HT1080 (cell line): ENCODE measurements at places on chromosomes 7 and 10. TPM values are rescaled to one million over a fixed set of nuclear protein-coding genes. Genes with fewer than 3 reads are reported as not detected.

The CNPY1 gene
- total RNA-seq: not detected in 2 replicates

The URGCP gene
- total RNA-seq: 18.7 and 20.6 TPM in 2 replicates

DNA sequence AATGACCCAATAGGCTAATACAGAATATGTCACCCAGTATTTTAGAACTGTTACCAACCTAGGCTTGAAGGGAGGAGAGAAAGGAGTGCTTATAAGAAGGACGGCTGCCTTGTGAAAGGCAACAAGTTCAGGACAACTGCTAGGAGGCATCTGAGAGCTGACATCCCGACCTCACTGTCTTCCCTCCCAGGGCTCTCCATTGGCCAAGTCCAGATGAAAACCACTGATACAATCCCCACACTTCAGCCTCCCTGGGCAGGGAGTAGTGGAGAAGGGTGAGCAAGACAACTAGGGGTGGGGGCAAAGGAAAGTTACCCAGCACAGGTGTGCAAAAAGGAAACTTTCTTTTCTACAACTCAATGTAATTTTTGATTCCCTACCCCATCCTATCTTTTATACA is 29.5 kb upstream of the TMEM273 start:
- DNase-seq: no peak

GRCh38 chr10:97180986-97181385 is 4.8 kb downstream of the SLIT1 start:
- no peak for DNase-seq

- DNase-seq: no peak
Observed at GRCh38 chr7:82623812-82624211, 180.2 kb upstream of the CACNA2D1 start.
